ENCODE measurements at places on chromosomes 1 and 21.

- DNase-seq: no peak
Measured at GRCh38 chr21:42324896-42325295, 9.7 kb upstream of the TFF3 start.

GRCh38 chr1:66532798-66533783, 862 bp upstream of the SGIP1 start:
- peak; percentile 75 for DNase-seq

- DNase-seq: no peak
Measured at GRCh38 chr1:27430903-27431600, 38.6 kb downstream of the GPR3 start.

- no peak for DNase-seq
Measured at GRCh38 chr1:222347627-222348026, 200.3 kb downstream of the HHIPL2 start.

GRCh38 chr1:24226749-24227148, 39.7 kb upstream of the IFNLR1 start:
- DNase-seq: no peak

DNA sequence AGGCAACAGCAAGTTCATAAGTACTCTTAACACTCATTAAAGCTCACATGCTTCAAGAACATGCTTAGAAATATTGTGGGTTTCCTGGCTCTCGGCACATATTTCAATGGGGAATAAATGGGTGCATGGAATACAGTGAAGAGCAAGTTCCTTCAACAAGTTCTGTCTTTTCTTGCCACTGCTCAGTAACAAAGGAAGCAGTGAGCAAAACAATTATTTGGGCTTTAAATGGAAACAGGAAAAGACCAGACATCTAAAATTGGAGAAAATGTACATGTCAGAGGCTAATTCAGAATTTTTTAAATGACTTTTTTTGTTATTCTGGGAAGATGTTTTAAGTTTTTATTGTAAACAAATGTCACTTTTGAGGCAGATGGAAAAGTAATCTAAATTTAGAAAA, 478.7 kb downstream of the SETD4 start:
- DNase-seq: no peak

Data from left forelimb (tissue), 1 donor.